ENCODE measurements at places on chromosomes 12 and 14. TPM values are rescaled to one million over a fixed set of nuclear protein-coding genes. Genes with fewer than 3 reads are reported as not detected.

GRCh38 chr14:23556700-23557440 lies 799 bp downstream of the THTPA start:
- H3K36me3 ChIP-seq, result no peaks in the 10 kb centered on the region
- no peak for DNase-seq
- peak overlapping the region; percentile 59 for H3K4me3 ChIP-seq
- no peaks in the 10 kb centered on the region for H3K27me3 ChIP-seq
- H3K4me1 ChIP-seq, result peaks cover 23% of the 10 kb centered on the region
- H3K27ac ChIP-seq, result peak overlapping the region; percentile 95

DNA sequence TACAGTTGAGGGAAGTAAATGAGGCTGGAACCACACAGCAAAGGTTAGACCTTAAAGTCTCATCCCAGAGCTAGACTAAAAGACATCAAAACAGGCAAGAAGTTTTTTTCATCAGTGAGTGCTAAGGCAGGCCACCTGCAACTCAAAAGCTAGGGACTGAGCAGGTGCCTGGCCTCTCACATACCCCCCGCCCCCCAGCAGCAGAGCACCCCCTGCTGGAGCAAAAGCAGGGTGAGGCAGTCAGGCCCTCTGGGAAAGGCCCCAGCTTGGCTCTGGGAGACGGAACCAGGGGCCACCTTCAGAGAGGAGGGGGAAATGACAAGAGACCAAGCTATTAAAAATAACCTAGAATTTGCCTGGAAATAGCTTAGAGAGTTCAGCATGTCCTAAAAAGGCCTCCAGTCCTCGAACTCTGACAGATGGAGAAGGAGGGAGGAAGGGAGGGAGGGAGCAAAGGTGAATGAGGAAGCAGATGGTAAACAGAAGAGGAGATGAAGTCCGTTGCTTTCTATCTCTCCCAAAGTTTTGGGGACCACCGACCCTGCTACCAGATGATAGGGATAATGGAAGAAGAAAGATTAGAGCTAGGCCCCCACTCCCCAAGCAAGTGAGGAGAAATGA lies 1.8 kb downstream of the ITGA7 start:
- H3K36me3 ChIP-seq, result no peaks in the 10 kb centered on the region
- H3K27me3 ChIP-seq, result no peaks in the 10 kb centered on the region
- no peak for DNase-seq
- H3K27ac ChIP-seq, result no peak overlapping the region

- peak within 1 kb of the TSS; percentile 94 for H3K27ac ChIP-seq
- no peaks in the 10 kb centered on the region for H3K27me3 ChIP-seq
- peak within 1 kb of the TSS; percentile 77 for H3K4me3 ChIP-seq
- peak; percentile 74 for DNase-seq
Measured at GRCh38 chr12:6927379-6928021, at the start of gene ATN1. TSS of gene ATN1 (plus strand) at chr12:6927959. CDS start at chr12:6934002, 6,043 bp downstream.

DNA sequence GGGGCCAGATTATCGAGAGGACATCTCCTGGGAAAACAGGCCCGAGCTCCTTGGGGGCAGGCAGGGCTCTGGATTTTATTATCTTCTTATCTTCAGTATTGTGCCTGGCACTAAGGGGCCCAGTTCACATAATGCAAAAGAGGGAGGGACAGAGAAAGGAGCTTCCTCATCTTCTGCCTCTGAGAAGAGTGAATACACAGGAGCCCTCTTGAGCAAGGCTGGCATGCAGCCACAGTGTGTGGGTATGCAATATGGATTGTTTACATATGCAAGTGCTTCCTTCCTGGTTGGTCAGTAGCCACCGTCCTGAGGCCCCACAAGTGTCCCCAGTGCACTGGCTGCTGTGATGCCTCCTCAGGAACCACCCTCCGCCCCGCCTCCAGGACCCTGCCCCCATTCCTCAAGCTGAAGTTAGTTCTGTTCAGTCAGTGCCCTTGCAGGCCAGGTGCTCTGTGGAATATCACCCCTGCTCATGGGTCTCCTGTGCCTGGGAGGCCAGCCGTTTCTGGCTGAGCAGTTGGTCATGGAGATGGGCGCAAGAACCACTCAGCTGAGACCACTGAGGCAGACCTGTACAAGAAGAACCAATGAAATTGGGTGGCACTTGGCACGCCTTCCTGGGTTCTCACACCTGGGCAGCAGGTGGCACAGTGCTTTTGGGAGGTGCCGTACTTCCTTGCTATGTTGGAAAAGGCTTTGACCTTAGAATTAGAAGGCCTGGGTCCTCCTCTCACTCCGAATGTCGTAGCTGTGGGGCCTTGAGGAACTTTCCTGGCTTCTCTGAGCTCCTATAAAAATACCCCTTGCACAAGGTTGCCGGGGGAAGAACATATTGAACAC lies 35.1 kb upstream of the ACTN1 start:
- no peaks in the 10 kb centered on the region for H3K27me3 ChIP-seq
- H3K36me3 ChIP-seq, result no peaks in the 10 kb centered on the region
- no peak overlapping the region for H3K27ac ChIP-seq
- H3K4me3 ChIP-seq, result no peak overlapping the region

DNA sequence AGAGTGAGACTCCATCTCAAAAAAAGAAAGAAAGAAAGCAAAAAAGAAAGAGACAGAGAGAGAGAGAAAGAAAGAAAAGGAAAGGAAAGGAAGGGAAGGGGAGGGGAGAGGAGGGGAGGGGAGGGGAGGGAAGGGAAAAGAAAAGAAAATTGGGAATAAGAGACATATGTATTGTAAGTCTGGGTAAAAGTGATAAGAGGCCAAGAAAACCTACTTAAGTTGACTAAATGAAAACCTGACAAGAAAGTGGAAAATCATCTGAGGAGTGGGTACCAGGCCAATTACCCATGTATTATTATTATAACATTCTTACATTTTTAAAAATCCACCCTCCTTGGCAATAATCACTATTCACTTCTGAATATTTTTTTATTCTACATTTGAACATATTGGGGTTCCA lies 46.0 kb downstream of the JKAMP start:
- H3K27ac ChIP-seq, result no peak overlapping the region
- no peaks in the 10 kb centered on the region for H3K36me3 ChIP-seq
- no peak for DNase-seq
- no peaks in the 10 kb centered on the region for H3K4me1 ChIP-seq
- no peaks in the 10 kb centered on the region for H3K27me3 ChIP-seq
- no peak overlapping the region for H3K4me3 ChIP-seq

DNA sequence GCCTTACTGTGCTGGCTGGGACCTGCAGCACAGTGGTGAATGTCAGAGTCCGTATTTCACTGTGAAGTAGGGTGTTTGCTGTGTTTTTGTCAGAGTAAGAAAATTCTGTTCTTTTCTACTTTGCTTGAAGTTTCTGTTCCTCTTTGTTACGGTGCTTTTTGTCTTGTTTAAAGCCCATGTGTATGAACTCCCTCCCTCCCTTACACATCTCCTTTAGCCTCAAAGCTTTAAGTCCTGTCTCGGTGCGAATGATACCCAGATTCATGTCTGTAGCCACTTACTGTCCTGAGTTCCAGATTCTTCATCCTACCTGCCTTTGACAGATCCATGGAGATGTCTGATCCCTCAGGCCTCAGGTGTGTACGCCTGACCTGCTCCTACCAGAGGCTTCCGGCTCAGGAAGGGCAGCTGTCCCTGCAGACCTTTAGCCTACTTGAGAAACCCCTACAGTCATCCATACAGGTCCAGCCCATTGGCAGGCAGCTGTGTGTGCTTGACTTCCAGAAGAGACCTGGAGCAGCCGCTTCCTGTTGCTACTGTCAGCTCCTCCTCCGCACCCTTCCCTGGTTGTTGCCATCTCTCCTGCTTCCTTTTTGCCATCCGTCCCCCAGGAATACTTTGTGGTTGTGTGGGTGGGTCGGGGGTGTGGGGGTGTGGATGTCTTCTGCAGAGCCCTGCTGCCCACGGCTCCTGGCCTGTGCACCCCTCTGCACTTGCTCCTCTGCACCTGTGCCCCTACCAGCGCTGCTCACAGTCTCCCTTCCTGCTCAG lies 72.9 kb downstream of the DDX51 start:
- no peaks in the 10 kb centered on the region for H3K27me3 ChIP-seq
- H3K27ac ChIP-seq, result no peak overlapping the region
- no peaks in the 10 kb centered on the region for H3K4me1 ChIP-seq
- H3K36me3 ChIP-seq, result peaks cover 4% of the 10 kb centered on the region

DNA sequence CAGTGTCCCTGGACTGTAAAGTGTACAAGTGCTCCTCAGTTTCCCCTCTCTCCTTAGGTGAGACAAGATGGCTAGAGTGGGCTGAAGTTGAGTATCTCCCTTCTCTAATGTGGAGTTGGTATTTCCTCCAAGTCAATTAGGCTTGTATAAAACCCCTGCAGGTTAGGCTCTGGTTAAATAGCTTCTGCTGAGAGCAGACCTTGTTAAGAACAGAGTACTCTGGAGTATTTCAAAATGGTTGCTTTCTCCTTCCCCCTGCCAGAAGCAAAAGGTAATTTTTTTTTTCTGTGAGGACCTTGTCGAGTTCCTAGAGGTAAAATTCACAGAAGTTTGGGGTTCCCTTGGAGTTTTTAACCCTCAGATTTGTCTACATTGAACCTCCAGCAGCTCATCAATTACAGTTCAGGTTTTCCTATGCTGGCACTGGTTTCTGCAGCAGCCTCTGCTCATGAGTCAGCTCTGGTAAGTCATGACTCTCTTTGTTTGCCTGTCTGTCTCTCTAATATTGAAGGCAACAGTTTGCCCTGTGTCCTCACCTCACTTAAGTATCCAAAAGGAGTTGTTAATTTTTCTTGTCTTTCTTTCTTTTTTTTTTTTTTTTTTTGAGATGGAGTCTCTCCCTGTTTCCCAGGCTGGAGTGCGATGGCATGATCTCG lies 27.8 kb upstream of the GLIPR1 start:
- H3K4me3 ChIP-seq, result no peak overlapping the region
- H3K27me3 ChIP-seq, result no peaks in the 10 kb centered on the region
- no peaks in the 10 kb centered on the region for H3K4me1 ChIP-seq
- no peaks in the 10 kb centered on the region for H3K36me3 ChIP-seq

GRCh38 chr14:96739200-96739910 lies 57.8 kb upstream of the VRK1 start:
- H3K4me1 ChIP-seq, result peaks cover 8% of the 10 kb centered on the region
- H3K27me3 ChIP-seq, result no peaks in the 10 kb centered on the region
- H3K36me3 ChIP-seq, result no peaks in the 10 kb centered on the region
- H3K4me3 ChIP-seq, result no peak overlapping the region
- no peak for DNase-seq

- no peak overlapping the region for H3K27ac ChIP-seq
- H3K4me3 ChIP-seq, result no peak overlapping the region
- no peaks in the 10 kb centered on the region for H3K36me3 ChIP-seq
- no peaks in the 10 kb centered on the region for H3K27me3 ChIP-seq
- DNase-seq, result no peak
- peaks cover 27% of the 10 kb centered on the region for H3K4me1 ChIP-seq
Measured at GRCh38 chr12:117530796-117531195, 169.4 kb upstream of the NOS1 start.

DNA sequence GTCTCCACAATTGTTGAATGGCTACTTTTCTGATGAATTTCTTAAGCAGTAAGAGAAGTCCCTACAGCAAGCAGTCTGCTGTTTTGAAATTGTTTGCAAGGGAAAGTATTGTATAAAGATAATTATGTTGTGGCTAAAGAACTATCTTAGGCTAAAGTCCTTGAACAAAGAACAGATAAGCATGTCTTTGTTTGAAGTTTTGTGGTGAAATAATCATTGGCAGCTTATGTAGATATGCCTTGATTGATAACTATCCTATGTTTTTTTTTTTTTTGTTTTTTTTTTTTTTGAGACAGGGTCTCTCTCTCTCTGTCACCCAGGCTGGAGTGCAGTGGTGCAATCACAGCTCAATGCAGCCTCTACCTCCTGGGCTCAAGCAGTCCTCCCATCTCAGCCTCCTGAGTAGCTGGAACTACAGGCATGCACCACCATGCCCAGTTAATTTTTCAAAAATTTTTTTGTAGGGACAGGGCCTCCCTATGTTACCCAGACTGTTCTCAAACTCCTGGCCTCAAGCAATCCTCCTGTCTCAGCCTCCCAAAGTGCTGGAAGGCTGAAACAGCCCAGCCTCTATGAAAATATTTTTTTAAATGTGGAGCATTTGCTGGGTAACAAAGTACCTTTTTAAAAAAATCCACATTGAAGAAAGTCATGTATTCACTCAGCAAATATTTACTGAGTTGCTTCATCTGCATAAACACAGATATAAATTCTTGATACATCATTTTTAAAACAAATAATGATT lies 80.8 kb downstream of the LLPH start:
- H3K4me3 ChIP-seq, result no peak overlapping the region
- H3K36me3 ChIP-seq, result no peaks in the 10 kb centered on the region
- DNase-seq, result no peak
- H3K27ac ChIP-seq, result no peak overlapping the region

DNA sequence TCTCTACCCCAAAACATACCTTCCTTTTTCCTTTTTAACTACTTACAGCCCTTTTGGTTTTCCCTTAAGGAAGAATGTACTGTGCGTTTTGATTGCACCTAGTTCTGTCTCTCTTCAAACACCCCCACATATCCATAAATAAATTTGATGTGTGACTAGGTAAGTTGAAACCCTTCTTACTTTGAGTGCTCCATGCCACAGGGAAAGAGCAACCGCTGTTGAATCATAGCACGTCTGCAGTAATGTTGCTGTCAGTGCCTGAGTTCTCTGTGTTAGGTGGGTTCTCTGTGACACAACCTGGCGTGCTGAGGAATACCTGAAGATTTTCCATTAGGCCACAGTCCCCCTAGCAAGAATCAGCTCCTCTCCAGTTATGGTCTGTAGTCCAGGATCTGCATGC lies 102.1 kb downstream of the FIGNL2 start:
- H3K4me3 ChIP-seq, result no peak overlapping the region
- no peak for DNase-seq
- peaks cover 12% of the 10 kb centered on the region for H3K4me1 ChIP-seq
- no peaks in the 10 kb centered on the region for H3K27me3 ChIP-seq
- no peak overlapping the region for H3K27ac ChIP-seq
- no peaks in the 10 kb centered on the region for H3K36me3 ChIP-seq

- peaks cover 5% of the 10 kb centered on the region for H3K4me1 ChIP-seq
- H3K36me3 ChIP-seq, result no peaks in the 10 kb centered on the region
- H3K27ac ChIP-seq, result no peak overlapping the region
- no peak overlapping the region for H3K4me3 ChIP-seq
- no peaks in the 10 kb centered on the region for H3K27me3 ChIP-seq
Measured at GRCh38 chr14:59632381-59632780, 55.8 kb upstream of the CCDC175 start.

Gene ARMH4
- 1.0 TPM for total RNA-seq

Gene OR4K5
- not detected for total RNA-seq

Gene GUCY2C
- total RNA-seq, result not detected
